ENCODE measurements at places on chromosomes 6 and 20. TPM values are rescaled to one million over a fixed set of nuclear protein-coding genes. Genes with fewer than 3 reads are reported as not detected.

DNA sequence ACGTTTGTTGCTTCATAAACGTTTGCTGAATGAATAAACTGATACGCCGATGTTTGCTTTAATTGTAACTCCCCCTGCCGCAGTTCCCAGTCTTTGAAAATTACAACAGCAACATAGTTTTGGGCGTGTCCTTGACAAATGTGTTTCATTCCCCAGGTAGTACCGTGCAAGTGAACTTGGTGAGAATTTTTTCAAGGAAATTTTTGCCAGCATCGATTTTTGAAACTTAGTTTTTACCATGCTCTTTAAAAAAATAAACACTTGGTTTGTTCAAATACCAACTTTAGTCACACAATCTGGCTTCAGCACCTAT lies 60.1 kb downstream of the FAM217A start:
- no peak for DNase-seq
- peak overlapping the region; percentile 98 for H3K27ac ChIP-seq

DNA sequence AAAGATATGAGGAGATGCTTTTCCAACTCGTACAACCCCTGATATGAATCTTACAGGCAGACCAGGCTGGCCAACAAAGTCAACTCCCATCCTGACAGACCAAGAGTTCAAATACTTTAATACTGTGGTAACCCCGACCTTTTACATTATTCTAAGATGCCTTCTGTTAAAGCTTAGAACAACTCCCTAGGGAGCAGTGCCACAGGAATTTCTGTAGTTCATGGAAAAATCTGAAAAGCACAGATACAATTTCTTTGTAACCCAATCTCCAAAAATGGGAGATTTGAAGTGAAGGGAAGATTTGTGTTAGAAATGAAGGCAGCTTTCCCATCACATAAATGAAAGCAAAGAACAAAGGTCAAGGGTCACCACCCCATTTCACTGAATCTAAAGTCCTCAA lies 151.3 kb upstream of the BEND6 start:
- no peaks in the 10 kb centered on the region for H3K36me3 ChIP-seq
- H3K4me3 ChIP-seq = no peak overlapping the region
- no peaks in the 10 kb centered on the region for H3K4me1 ChIP-seq

DNA sequence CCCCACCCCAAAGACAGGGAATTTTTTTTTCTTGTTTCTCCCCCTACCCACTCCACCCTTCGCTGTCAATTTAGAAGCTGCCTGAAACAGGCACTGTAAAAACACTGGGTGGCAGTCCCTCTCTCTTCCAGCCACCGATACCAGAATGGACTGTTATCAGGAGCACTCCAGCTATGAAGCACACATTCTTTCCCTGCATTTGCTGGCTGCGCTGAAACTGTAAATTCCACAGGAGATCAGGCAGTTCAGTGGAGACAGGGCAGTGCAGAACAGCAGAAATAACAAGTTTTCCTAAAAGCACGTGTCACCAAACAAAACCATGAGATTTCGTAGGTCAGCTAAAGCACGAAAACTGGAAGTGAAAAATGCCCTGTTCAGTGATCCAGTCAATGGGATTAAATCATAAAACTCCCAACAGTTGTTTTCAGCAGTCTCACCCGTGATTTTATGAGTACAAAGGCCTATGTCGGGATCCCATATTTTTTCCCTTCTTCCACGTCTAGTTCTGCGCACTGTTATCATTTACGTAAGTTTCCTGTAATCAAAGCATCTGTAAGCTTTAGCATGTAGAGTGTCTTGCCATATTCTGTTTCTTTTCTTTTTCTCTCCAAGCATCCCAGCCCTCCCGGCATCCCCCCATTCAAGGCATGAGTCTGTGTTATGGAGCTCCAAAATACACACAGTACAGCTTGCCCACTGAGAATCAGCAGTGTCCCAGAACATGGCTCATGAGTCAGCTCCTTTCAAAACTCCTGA lies 359.9 kb upstream of the EPHA7 start:
- no peaks in the 10 kb centered on the region for H3K36me3 ChIP-seq
- H3K27me3 ChIP-seq = no peaks in the 10 kb centered on the region
- H3K27ac ChIP-seq = no peak overlapping the region
- DNase-seq = peak; percentile 51
- H3K4me3 ChIP-seq = no peak overlapping the region

- H3K4me3 ChIP-seq = no peak overlapping the region
- H3K27me3 ChIP-seq = peaks cover 13% of the 10 kb centered on the region
- H3K27ac ChIP-seq = no peak overlapping the region
- peaks cover 3% of the 10 kb centered on the region for H3K4me1 ChIP-seq
- no peaks in the 10 kb centered on the region for H3K36me3 ChIP-seq
These were observed 3.3 kb downstream of the KCNS1 start for GRCh38 chr20:45097485-45098102.

GRCh38 chr6:34384321-34385153 lies 7.9 kb downstream of the NUDT3 start:
- peaks cover 61% of the 10 kb centered on the region for H3K4me1 ChIP-seq
- no peak for DNase-seq
- H3K4me3 ChIP-seq = no peak overlapping the region
- peak overlapping the region; percentile 85 for H3K27ac ChIP-seq
- no peaks in the 10 kb centered on the region for H3K27me3 ChIP-seq

GRCh38 chr6:102986086-102986485 lies 1592.6 kb downstream of the GRIK2 start:
- H3K27me3 ChIP-seq = no peaks in the 10 kb centered on the region
- H3K4me3 ChIP-seq = no peak overlapping the region
- no peak for DNase-seq
- H3K4me1 ChIP-seq = no peaks in the 10 kb centered on the region

DNA sequence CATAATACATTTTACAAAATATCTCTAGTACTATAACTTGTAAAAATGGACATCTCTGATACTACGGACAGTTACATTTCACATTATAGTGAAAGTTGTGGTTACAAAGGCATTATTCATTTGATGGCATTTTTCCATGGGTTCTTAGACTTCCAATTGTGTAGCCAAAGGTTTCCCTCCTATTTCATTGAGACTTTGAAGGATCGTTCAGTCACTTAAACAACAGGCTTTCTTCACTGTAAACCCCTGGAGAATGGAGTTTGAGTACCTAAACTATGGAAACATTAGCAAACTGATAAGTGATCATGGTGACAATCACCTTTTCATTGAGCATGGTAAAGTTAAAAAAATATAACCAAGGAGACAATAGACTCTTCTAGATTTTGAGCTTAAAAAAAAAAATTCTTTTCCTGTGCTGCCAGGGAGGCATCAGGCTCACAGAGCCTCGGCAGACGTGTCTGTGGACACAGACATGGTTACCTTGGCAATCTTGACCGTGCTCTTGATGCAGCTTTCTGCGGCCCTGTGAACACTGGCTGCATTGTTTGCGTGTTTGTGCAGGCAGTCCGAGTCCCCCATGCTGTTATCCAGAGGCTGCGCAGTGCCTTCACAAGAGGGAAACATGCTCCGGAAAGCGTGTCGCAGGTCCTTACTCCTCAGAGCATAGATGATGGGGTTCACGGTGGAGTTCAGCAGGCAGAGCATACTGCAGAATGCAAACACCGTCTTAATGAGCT lies 22.6 kb downstream of the CNR1 start:
- H3K4me1 ChIP-seq = no peaks in the 10 kb centered on the region
- no peaks in the 10 kb centered on the region for H3K27me3 ChIP-seq
- no peaks in the 10 kb centered on the region for H3K36me3 ChIP-seq
- no peak overlapping the region for H3K27ac ChIP-seq
- DNase-seq = no peak

DNA sequence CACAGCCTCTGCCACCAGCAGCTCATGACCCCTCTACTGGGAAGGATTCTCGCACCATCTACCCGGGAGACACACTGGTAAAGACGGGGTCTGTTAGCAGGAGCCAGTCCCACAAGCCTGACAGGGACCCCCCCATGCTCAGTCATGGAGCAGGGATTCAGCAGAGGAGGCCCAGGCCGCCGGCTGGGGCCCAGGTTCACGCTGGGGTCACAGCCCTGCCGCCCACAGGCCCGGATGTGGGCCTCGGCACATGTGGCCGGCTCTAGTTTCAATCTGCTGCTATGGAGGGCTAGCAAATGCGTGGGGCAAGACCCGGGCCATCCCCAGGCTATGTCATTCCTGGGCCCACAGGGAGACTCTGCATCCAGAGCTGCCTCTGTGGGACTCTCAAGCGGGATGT lies 25.1 kb downstream of the PXDC1 start:
- H3K4me3 ChIP-seq = no peak overlapping the region
- H3K27ac ChIP-seq = no peak overlapping the region
- no peaks in the 10 kb centered on the region for H3K27me3 ChIP-seq
- no peaks in the 10 kb centered on the region for H3K4me1 ChIP-seq
- DNase-seq = no peak
- H3K36me3 ChIP-seq = peaks cover 45% of the 10 kb centered on the region

DNA sequence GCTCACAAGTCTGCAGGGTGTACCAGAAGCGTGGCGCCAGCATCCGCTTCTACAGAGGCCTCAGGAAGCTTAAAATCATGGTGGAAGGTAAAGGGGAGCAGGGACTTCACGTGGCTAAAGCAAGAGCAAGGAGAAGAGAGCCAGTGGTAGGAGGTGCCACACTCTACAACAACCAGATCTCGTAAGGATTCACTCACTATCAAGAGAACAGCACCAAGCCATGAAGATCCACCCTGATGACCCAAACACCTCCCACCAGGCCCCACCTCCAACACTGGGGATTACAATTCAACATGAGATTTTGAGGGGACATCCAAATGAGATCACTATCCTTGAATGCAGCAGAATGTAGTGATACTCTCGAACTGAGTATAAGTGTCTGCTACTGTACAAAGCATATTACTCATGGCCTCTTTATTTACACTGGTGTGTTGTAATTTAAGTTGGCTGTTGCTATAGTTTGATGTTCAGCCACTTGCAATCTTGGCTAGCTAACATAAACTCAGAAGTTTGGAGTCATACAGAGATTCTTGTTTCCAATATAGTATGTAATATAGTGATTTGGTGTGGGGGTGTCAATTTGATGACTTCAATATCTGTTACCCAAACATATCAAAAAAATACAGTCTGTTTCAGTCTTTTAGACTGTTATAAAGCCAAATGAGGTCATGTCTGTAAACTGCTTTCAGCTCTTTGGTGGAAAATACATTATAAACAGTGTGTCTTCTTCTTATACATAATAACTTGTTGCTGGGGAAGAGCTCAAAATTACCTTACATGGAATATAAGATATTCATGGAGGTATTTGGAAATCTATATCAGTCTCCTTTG lies 39.4 kb upstream of the MYLIP start:
- no peaks in the 10 kb centered on the region for H3K27me3 ChIP-seq
- H3K36me3 ChIP-seq = no peaks in the 10 kb centered on the region
- no peaks in the 10 kb centered on the region for H3K4me1 ChIP-seq
- no peak overlapping the region for H3K27ac ChIP-seq

GRCh38 chr20:6558341-6558740 lies 209.1 kb upstream of the BMP2 start:
- H3K27ac ChIP-seq = no peak overlapping the region
- no peak overlapping the region for H3K4me3 ChIP-seq
- no peak for DNase-seq
- H3K36me3 ChIP-seq = no peaks in the 10 kb centered on the region
- H3K27me3 ChIP-seq = no peaks in the 10 kb centered on the region
- H3K4me1 ChIP-seq = no peaks in the 10 kb centered on the region

- no peak overlapping the region for H3K27ac ChIP-seq
- no peaks in the 10 kb centered on the region for H3K27me3 ChIP-seq
- no peak for DNase-seq
- H3K36me3 ChIP-seq = peaks cover 3% of the 10 kb centered on the region
- no peaks in the 10 kb centered on the region for H3K4me1 ChIP-seq
These were observed 7.4 kb downstream of the SIRT5 start for GRCh38 chr6:13581700-13582229.

DNA sequence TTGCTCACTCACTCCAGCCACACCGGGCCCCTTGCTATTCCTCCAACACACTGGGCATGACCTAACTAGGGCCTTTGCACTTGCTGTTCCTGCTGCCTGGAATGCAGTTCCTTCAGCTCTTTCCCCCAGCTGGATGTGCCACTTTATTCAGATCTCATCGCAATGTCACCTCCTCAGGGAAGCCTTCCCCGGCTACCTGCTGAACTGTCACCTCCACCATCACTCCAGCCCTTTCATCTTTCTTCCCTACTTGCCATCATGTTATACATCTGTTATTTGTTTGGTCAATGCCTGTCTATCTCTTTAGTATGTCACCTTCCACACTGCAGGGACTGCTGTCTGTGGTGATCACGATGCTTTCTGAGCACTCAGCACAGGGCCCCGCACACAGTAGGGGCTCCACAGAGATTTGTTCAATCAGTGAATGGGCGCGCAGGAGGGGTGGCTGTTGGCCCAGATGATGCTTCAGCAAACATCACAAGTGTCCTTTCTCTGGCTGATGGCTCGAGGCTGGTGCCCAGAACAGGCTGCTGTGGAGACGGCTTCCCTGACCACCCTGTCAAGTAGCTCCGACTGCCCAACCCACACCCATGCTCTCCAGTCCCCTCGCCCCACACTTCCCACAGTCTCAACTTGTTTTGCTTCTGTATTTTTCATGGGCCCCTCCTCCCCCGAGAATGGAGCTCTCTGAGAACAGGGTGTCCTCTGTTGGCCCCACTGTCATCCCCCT lies 31.8 kb downstream of the CEBPB start:
- H3K27ac ChIP-seq = no peak overlapping the region
- no peak for DNase-seq
- H3K27me3 ChIP-seq = no peaks in the 10 kb centered on the region
- no peak overlapping the region for H3K4me3 ChIP-seq
- H3K4me1 ChIP-seq = peaks cover 11% of the 10 kb centered on the region
- H3K36me3 ChIP-seq = no peaks in the 10 kb centered on the region

DNA sequence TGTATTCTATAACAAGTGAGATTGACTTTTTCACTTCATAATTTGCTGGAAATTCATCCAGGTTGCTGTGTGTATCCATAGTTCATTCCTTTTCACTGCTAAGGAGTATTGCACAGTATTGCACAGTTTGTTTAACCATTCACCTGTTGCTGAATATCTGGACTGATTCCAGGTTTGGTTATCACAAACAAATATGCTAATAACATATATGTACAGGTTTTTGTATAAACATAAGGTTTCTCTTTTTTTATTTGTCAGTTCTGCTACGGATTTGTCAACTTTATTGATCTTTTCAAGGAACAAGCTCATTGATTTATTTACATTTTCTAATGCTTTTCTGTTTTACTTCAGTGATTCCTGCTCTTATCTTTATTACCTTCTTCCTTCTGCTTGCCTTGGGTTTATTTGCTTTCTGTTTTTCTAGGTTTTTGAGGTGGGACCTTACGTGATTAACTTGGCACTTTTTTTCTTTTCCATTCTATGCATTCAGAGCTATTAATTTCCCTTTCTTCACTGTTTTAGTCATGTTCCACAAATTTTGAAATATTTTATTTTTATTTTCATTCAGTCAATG lies 117.0 kb upstream of the OGFRL1 start:
- no peak for DNase-seq
- H3K27ac ChIP-seq = no peak overlapping the region
- H3K36me3 ChIP-seq = no peaks in the 10 kb centered on the region
- no peaks in the 10 kb centered on the region for H3K27me3 ChIP-seq
- H3K4me1 ChIP-seq = no peaks in the 10 kb centered on the region

DNA sequence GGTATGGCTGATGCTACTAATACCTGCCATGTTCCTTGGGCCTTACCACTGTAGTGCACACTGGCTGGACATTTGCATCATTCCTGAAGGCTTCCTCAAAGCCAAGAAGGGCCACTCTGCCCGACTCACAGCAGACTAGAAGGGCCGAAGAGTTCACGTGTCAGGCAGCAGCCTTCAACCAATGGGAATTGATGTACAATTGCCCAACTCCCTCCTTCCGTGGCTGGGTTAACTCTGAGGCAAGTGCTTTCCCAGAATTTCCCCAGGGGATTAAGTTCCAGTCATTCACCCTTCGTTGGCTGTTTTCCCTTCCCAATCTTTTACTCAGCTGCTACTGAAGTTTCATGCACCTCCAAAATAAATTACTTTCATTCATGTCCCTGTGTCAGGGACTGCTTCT lies 29.8 kb downstream of the PSMB9 start:
- H3K27ac ChIP-seq = no peak overlapping the region
- H3K27me3 ChIP-seq = no peaks in the 10 kb centered on the region
- H3K4me3 ChIP-seq = no peak overlapping the region
- peak; percentile 15 for DNase-seq
- H3K4me1 ChIP-seq = peaks cover 9% of the 10 kb centered on the region

C6orf52 gene
- not detected for total RNA-seq

MDFI gene
- 7.0 TPM for total RNA-seq

All from thyroid gland (tissue), 4 donors.